NCI-H748 treated with DMSO at 0.1 percent for 48 hours (cell line): ENCODE measurements at places on chromosomes 1 and 21.

DNA sequence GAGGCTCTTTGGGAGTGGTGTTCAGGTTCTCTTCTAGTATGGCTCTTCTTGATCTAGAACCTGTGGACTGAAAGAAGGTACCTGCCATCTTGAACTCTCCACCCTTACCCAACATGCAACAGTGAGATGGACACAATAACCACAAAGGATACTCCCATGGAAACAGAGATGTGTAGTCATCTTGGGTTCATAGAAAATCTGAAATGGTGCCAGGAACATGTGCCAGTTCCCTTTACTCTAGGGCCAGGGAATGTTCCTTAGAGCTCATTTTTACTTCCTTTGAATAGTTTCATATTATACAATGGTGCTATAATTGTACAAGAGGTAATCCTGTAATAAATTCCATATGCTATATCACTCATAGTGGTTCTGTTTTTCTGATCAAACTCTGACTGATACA is 13.2 kb upstream of the SCYL3 start:
- no peak for DNase-seq

- no peak for DNase-seq
Measured at GRCh38 chr1:155645648-155646047, 35.6 kb downstream of the MSTO1 start.

DNA sequence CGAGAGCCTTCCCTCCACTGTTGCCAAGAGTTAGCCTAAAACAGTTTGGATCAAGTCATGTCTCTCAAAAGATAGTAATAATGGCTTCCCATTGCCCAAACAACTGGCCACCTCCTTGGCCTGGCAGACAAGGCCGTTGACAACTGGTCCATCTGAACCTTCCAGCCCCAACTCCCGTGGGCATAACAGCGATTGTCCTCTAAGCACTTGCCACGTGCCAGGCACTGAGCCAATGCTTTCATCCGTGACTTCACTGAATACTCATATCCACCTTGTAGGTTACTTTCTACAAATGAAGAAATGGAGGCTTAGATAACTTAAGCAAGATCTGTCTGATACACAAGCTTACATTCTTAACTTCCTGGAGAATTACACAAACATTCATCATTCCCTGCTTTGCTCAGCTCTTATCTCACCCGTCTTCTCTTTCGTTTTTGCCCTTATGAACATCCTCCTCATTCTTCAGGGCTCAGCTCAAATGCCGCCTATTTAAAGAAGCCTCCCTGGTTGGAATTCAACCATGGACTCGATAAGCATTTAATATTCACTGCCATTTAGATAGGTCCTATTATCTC is 106.4 kb downstream of the KCND3 start:
- no peak for DNase-seq

DNA sequence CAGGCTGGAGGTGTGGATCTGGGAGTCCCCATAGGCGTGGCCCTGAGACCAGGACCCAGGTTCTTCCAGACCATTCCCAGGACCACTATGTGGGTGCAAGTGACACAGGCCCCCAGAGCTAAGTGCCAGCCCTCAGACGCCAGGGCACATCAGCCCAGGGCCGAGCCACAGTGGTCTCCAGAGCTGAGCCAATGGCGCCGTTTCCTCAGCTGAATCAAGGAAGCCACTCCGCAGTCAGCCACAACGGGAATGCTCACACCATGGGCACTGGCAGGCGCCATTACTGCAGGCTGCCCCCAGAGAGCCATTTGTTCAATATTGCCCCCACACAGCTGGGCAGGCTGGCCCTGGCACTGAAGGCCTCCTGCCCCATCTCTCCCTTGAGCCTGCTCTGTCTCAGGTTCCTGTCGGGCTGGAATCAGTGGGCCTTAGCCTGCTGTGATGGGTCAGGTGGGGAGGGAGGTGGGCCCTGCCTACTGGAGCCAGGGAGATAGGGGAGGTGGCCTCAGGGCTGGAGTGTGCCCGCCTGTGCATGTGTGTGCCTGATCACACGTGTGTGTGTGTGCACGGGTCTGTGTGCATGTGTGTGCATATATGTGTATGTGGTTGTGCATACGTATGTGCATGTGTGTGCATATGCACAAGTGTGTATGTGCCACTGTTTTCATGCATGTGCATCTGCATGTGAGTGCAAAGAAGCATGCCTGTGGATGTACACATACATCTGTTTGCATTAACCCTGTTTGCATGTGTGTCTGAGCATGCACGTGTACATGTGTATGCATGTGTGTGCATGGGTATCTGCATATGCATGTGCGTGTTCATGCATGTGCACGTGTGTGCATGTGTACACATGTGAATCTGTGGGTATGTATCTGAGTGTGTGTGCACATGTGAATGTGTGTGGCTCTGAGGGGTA is 6.1 kb downstream of the GJC2 start:
- DNase-seq = no peak

DNA sequence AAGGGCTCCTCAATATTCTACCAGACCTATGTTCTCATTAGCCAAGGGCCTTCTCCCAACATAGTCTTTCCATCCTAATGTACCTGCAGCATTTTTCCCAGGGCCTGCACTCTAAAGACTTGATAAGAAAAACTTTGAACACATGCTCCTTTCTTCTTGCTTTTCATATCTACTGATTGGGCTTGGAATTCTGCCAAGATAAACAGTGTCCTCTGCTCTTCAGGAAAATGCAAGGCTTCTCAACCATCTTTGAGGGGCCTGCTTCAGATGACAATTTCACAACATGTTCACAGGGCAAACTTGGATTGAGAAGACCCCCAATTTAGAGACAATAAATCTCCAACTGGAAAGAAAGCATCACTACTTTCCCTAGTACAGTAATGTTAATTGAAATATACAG is 25.8 kb upstream of the PPT1 start:
- no peak for DNase-seq

DNA sequence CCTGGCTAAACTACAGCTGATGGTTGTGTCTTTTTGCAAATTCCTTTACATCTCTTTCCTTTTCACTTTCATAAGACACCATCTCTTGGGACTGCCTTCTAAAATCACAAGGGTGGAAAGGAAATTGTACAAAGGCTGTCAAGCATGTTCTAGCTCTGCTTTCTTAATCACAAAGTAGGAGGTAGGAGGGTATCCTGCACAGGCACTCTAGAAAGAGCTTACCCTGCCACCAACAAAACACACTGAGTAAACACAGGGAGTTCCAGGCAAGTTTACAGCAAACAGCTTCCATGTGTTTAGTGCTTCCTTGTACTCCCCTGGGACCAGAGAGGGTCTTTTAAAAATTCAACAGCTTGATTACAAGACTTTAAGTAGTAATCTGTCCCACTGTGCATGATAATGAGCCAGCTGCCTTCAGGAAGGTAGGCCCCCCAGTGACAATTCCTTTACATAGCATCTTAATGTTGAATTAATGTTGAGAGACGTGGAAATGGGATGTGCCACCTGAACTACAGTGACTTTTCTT is 2.4 kb downstream of the PLPP3 start:
- no peak for DNase-seq

- DNase-seq = peak; percentile 83
Measured at GRCh38 chr1:218366322-218367052, 21.4 kb downstream of the TGFB2 start.
